Immature natural killer cell (primary cell): ENCODE measurements at places on chromosomes 3 and 15.

GRCh38 chr3:89017531-89017930 is 89.9 kb upstream of the EPHA3 start:
- no peak for DNase-seq

- no peak for DNase-seq
Measured at GRCh38 chr3:108393128-108393900, 97.0 kb downstream of the HHLA2 start.

GRCh38 chr3:187210091-187210490 is 12.8 kb downstream of the RTP1 start:
- DNase-seq, result no peak

DNA sequence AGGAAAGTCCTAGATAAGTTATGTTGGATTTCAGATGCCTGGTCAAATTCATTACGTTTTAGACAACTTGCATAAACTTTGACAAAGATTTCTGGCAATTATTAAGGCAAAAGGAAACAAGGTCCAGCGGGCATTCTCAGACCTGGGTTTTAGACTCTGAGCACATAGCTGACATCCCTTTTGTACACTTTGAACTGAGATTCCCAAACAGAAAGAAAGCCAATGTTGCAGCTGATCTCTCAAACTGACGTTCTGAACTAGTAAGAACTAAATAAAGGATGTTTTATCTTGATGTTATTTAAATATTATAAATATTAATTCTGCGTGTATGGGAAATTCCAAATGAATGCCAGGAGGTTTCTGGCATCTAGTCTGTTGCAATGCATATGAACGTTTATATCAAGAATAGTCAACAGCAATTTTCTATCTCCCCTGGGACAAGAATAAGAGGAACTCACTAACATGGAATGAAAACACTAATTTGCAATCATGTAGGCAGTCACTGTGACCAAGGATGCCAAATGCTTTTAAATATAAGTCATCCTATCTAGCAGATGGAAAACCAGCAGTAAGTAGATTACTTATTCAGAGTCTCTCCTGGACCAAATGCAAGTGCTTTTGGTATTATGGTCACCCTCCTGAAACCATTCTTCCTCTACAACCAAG is 202.1 kb downstream of the GREM1 start:
- DNase-seq, result no peak

DNA sequence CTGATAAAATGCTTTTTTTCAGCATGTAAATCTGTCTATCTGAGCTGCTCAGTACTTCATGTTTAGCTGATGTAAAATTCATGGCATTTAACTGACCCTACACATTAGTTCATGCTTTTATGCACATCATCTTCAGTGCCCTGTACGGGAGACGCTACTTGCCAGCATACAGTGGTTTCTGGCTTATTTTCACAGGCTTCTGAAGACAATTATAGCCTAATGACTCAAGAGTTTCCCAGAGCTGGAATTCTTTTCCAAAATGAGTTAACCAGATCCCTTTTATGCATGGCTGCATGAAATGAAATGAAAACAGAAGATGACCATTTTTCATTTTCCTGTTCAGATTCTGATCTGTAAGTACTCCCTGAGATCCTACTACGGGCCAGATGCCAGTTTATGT is 1061.5 kb downstream of the ROBO2 start:
- no peak for DNase-seq

DNA sequence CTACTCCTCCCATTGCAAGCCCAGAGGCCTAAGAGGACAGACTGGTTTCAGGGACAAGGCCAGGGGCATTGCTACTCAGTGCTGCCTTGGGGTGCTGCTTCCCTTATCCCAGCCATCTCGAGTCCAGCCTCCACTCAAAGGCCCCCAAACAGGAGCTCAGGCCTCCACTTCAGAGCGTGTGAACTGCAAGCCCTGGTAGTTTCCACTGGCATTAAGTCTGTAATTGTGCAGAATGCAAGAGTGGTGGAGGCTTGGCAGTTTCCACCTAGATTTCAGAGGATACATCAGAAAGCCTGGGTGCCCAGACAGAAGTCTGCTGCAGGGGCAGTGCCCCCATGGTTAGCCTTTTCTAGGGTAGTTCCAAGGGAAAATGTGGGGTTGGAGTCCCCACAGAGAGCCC is 192.8 kb upstream of the ST8SIA2 start:
- DNase-seq, result no peak

DNA sequence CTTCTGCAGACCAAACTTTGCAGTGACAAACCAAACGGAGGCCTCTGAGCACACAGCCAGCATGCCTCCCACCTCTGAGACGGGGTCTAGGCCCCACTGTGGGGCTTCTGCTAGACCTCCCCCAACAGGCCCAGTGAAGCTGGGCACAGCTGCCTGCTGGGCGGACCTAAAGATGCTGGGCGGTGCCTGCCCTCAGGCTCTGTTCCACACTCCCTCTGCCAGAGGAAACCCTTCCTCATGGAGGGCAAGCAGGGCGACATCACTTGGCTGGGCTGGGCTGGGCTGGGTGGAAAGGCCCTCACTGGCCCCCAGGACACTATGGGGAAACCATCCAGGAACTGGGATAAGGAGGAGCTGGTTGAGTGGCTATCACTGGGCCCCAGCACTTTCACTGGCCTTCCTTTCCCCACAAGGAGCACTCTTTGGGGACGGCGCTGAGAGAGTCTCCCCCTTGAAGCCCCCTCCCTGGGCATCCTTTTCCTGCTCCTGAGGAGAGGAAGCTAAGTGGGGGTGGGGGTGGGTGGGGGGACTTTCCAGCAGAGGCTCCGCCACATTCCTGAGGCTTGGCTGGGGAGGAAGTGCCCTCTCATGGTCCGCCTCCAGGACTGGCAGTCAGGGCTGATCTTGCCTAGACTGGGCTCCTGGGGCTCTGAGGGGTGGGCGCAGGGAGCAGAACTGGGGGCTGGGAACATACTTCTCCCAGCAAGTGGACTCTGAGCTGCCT is 98.1 kb upstream of the HACD2 start:
- no peak for DNase-seq

DNA sequence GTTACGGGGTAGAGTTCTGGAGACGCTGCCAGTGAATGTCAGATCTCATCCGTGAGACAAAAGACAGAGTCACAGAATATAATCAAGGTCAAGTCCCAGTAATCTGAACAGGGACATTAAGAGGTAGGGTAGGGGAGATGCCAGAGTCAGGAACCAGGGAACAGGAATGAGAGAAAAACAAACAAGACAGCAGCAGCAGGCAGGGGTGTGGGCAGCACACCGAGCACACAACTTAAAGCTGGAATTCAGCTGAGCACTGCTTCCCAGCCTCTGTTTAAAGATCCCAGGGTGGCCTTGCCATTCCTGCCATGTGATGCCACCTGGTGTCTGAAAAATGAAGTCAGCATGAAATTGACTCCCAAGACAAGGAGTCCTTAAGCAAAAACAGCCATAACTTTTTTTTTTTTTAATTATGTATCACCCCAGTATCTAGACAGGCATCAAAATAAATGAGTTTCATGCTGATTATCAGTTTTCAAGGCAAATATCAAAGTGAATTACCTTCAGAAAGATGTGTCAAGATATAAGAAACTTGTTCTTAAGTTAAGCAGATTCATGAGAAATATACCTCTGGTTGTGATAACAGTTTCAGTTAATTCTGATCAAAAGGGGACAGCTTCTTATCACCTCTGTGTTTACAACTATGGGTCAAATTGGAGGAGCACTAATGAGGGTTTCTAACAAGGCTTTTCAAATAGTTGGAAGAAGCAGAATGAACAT is 203.7 kb downstream of the SLC9A9 start:
- peak; percentile 37 for DNase-seq

GRCh38 chr15:77775373-77775772 is 142.7 kb upstream of the LINGO1 start:
- DNase-seq, result no peak

- no peak for DNase-seq
Measured at GRCh38 chr15:42158941-42159340, 2.5 kb upstream of the PLA2G4F start.

DNA sequence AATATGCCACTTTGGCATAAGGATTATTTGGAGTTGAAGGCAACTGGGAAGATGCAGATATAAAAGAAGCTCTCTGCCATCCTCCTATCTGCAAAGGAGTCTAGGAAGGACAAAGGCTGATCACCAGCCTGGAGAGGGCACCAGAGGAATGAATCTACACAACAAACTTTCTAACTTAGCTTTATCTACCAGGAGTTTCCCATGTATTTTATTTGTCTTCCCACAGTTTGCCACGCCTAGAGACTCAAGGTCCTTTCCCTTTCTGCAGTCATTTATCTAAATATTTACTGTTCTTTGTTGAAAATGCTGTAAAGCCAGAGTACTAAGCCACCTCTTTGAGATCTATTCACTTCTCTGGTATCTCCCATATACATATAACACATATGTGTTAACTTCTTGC is 32.2 kb downstream of the GPR176 start:
- DNase-seq, result no peak

GRCh38 chr3:32288819-32289218 is 50.3 kb downstream of the CMTM8 start:
- peak; percentile 19 for DNase-seq

GRCh38 chr3:172467170-172467824 is 19.0 kb upstream of the GHSR start:
- no peak for DNase-seq

- DNase-seq, result no peak
Measured at GRCh38 chr15:40680151-40680550, 14.8 kb upstream of the RAD51 start.

- DNase-seq, result no peak
Measured at GRCh38 chr3:125331243-125331642, 43.9 kb downstream of the ZNF148 start.

- DNase-seq, result no peak
Measured at GRCh38 chr3:179460260-179460659, 9.0 kb upstream of the GNB4 start.

GRCh38 chr15:51444807-51445206 is 103.4 kb downstream of the GLDN start:
- DNase-seq, result no peak

GRCh38 chr15:78536134-78536533 is 4.1 kb upstream of the PSMA4 start:
- no peak for DNase-seq

DNA sequence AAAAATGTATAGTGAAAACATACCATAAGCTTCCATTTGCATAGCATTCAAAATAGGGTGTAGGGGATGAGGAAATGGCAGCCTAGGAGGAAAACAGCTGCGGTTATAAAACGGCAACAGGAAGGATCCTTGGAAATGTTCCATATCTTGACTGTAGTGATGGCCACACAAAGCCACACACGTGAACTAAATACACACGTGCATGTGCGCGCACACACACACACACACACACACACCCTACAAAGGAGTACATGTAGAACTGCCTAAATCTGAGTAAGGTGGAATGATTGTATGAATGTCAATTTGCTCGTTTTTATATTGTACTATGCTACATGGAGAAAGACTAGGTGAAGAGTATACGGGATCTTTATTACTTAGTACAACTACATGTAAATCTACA is 3.9 kb upstream of the IREB2 start:
- no peak for DNase-seq

DNA sequence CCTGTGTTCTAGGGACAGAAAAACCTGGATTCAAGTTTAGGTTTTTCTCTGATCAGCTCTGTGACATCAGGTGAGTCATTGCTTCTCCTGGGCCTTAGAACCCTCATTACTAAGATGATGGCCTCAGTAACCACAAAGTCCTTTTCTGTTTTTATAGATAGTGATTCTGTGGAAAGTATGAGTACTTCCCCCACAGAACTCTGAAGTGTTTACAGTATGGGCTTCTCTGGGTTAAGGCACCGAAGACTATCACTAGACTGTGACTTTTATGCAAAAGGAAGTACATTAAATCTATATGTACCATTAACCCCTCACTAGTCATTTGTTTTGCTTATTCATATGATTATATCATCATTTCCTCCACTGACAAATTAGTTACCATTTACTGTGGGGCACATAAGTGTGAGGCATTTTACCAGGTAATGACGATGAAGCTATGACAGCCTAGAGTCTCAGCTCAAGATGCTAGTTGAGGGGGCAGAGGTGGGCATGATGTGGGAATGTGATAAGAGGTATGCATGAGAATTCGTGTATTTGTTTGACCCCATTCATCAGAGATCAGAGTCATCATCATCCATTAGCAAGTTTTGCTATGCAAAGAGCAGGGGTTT is 15.0 kb upstream of the RORA start:
- DNase-seq, result no peak

- no peak for DNase-seq
Measured at GRCh38 chr15:95277266-95277665, 1045.9 kb downstream of the MCTP2 start.

DNA sequence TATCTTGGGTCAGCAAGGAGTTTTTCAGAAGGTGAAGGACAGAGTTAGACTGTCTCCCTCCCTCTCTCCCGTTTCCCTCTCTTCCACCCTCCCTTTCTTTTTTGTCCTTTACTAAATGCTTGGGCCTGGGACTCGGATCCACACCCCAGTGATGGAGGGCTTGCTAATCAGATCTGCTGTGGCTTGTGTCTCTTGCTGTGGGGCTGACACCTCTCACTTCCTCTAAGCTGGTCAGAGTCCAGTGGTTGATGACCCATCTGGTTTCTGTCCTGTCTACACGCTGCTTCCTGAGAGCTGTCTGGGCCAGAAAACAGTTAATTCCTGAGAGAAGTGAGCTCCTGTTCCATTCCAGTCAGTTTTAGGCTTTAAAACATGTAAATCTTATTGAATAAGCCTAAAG is 849 bp downstream of the TRAK1 start:
- DNase-seq, result no peak

- no peak for DNase-seq
Measured at GRCh38 chr3:23475446-23475845, 272.3 kb downstream of the UBE2E2 start.

DNA sequence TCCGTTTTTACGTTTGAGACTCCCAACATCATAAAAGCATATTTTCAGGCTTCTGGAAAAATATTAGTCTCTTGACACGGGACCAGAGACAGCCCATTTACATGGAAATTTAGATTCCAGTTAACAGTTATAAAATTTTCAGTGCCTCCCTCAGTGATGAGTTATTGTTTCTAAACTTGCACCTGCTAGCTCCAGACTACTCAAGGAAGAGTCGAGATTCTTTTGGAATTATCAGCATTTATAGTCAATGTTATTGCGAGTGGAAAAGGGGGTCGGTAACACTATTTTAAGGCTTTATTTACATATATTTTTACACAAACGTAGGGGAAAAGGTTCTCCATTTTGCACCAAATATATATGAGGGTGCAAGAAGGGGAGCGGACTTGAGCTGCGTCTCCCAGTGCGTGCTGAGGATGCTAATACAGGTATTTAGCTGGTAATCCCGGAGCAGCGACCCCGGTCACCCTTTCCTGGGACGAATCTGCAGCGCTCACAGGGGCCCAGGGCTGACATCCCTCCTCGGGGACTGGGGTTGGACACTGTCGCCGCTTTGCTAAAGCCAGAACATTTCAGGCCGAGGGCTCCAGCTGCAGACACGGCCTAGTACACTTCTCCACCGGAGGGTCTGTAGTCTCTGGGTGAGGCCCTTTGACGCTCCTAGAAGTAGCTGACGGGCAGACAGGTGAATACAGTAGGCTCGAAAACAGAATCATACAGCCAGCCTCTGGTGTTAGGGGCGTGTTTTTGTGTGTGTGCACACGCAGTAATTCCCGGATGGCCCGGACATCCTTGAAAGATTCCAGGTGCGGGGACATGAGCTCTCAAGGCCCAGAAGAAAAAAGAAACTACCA is 729 bp upstream of the ZBTB11 start:
- DNase-seq, result no peak
